ENCODE measurements at places on chromosomes 4 and X.

GRCh38 chr4:74059161-74059829 lies 20.8 kb upstream of the CXCL3 start:
- no peak for DNase-seq

- no peak for DNase-seq
Observed at GRCh38 chr4:110615353-110616237, 7.3 kb downstream of the PITX2 start.

DNA sequence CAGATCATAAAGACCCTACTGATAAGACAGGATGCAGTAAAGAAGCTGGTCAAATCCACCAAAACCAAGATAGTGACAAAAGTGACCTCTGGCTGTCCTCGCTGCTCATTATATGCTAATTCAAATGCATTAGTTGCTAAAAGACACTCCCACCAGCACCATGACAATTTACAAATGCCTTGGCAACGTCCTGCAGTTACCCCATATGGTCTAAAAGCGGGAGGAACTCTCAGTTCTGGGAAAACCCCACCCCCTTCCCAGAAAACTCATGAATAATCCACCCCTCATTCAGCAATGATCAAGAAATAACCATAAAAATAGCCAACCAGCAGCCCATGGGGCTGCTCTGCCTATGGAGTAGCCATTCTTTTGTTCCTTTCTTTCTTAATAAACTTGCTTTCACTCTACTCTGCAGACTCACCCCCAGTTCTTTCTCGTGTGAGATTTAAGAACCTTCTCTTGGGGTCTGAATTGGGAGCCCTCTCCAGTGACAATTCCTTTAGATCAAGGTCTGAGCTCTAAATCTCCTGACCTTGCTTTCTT lies 217.1 kb upstream of the STS start:
- DNase-seq: no peak

DNA sequence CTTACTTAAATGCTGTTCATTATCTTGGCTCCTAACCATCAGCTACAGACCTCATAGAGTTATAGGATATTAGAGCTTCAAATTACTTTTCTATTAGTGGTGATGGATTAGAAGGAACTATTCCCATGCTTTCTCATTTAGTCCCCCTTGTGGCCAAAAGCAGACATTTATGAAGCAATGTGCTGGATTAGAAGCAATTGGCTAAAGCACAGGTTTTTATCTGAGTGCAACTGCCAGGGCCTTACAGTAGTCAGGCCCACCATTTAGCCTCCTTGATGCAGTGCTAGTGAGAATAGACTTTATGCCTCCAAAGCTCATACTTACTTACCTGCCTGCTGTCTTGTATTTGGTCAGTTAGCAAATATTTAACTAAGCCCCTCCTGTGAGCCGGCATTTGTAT lies 93.0 kb downstream of the TSPAN7 start:
- no peak for DNase-seq

DNA sequence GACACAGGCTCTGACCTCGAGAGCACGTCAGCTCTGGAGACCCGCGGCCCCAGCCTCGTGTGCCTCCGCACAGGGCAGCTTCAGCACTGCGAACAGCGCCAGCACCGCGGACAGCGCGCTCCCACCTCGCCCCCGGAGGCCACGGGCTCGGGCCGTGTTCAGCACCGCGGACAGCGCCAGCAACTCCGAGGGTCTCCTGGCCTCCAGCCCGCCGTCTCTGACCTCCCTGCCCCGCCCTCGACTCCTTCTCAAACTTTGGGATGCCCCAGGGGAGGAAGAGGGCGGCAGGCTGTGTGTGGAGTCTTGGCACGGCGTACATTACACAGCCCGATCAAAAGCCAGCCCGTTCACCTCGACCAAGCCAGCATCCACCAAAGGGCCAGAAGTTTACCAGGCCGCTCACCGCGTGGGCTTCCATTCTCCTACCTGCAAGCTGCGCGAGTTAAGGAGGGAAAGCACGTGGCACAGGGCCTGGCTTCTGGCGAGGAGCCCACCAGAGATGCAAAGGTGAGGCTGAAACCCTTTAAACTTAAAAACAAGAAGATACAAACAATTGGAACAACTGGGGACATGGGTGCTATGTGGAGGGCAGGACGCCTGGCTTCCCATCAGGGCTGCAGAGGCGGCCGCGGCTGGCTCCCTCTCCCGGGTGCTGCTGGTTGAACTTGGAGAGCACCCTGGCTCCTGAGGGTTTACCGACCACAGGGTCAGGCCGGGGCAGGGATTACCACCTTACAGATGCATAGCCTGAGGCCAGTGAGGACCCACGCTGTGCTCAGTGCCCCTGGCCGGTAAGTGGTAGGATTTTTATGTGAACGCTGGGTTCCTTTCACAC lies 4.5 kb upstream of the NKX1-1 start:
- peak; percentile 82 for DNase-seq

DNA sequence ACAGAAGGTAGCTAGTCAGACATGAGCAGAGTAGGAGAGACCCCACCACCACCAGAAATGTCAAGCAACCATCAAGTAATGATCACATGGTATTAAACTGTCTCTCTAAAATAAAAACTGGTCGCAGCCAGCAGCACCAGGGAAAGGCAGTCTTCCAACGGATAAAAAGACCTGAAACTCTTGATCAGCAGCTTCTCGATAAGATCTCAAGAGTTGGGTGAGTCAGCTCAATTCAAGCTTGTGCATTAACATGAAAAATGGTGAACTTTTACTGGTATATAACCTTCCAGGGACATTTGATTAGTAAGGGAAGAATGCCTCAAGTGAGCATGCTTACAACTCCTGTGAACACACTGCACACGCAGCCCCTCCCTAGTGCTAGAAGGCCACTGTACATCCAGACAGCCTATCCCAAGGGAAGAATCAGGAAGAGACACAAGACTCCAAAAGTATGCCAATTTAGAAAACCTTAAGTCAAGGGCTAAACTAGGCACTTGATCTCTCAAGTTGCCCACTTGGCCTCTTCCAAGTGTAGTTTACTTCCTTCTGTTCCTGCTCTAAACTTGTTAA lies 270.0 kb upstream of the GNPDA2 start:
- DNase-seq: no peak

GRCh38 chr4:172648471-172648870 lies 520.1 kb upstream of the GALNT7 start:
- no peak for DNase-seq

GRCh38 chr4:109648266-109648996 lies 54.8 kb downstream of the CASP6 start:
- DNase-seq: no peak

- DNase-seq: no peak
Observed at GRCh38 chrX:10533696-10534365, 86.6 kb downstream of the MID1 start.

- DNase-seq: no peak
Observed at GRCh38 chr4:74772106-74772505, 22.2 kb downstream of the BTC start.

GRCh38 chrX:110087485-110088356 lies 84.8 kb downstream of the TMEM164 start:
- no peak for DNase-seq

DNA sequence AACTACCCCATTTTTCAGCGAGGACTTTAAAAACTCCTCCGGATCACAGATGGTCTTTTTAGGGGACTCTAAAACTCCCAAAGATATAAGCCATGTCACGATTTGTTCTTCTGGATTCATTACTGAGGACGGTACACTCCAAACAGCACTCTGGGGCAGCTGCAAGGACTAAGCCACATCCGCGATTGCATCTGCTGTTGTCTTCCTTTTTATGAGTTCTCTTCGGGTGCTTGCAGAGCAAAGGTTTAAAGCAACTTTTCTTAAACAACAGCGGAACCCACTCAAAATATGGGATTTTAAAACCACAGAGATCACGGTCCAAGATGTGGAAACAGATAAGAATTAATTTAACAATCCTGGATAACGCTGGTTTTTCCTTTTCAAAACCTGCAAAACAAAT lies at the start of gene ARHGEF6:
TSS of gene ARHGEF6 (minus strand) at position 170 of the 400 bp plus-strand sequence. CDS start at position 120, 50 bp downstream.
- no peak for DNase-seq

GRCh38 chrX:46444011-46444410 lies 101.2 kb downstream of the ZNF674 start:
- DNase-seq: no peak

DNA sequence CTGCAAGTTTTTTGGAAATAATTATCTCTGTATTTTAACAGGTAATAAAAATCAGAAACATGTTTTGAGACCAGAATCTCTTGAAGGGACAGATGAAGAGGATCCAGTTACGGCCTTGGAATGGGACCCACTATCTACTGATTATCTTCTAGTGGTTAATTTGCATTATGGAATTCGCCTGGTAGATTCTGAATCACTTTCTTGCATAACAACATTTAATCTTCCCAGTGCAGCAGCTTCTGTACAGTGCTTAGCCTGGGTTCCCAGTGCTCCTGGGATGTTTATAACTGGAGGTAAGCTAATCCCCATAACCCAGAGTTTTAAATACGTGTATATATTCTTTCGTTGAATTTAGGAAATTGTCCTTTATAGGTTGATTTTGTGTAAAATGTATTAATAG lies 59.4 kb downstream of the WDR17 start:
- DNase-seq: no peak

- DNase-seq: no peak
Observed at GRCh38 chr4:84750260-84750959, 167.5 kb downstream of the CDS1 start.

- no peak for DNase-seq
Observed at GRCh38 chr4:173498771-173499170, 31.3 kb downstream of the HAND2 start.

DNA sequence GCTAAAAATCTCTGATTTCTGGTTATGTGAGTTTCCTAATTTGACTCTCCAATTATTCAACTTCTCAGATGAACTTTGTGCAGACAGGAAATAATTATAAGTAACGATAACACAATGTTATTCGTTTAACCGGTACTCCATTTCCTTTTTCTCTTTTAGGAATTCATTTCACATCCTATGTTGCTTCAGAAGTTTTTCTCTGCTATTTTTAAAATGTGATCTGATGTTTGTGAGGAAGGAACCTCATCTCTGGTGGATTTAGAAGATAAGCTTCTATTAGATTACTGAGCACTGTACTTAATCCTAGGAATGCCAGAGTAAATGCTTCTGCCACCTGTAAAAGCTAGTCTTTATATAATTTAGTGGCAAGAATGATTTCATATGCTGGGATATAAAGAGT lies 116.0 kb upstream of the ETNPPL start:
- no peak for DNase-seq

GRCh38 chr4:173488656-173489055 lies 41.4 kb downstream of the HAND2 start:
- no peak for DNase-seq

DNA sequence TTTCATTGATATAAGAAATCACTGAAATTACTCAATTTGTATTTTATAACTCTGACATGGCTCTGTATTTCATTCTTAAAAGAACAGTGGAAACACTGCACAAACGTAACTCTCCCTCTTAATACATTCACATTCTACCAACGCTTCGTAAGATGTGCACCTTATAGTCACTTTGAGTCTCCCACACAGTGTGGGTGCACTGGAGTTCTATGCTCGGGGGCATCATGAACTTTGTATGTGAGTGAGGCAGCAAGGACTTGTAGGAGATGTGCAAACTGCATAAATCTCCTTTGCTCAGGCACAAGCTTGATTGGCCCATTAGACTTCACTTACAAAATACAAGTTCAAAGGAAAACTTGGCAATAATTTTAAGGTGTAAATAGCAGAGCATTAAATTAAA lies 2385.0 kb upstream of the TENM3 start:
- DNase-seq: no peak

- no peak for DNase-seq
Observed at GRCh38 chr4:23891064-23891421, 1.2 kb upstream of the PPARGC1A start.

- DNase-seq: no peak
Observed at GRCh38 chrX:132401935-132402334, 86.9 kb downstream of the MBNL3 start.

DNA sequence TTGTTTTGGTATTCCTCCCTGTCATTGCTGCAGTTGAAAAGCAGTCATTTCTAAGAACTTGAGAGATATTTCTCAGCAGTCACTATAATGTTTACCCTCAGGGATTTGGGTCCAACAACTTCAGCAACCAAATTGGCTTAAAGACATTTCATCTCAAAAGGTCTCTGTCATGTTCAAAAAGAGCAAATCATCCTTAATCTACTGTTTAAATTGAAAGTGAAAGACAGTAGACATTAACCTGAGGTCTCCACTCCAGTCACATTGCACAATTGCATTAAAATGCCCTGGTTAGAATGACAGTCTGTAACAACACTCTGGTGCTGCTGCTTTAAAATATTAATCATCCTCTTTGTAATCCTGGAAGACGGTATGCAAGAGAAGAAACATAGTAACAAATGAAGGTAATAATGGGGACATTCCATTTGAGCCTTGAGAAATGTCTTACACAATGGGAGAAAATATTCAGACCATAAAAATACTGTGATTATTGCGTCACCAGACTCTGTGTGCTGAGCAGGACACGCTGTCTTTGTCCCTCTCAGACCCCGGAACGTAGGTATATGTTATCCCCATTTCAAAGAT lies 90.2 kb upstream of the UNC5C start:
- no peak for DNase-seq

GRCh38 chr4:139718833-139719232 lies 53.2 kb downstream of the MGST2 start:
- DNase-seq: no peak

DNA sequence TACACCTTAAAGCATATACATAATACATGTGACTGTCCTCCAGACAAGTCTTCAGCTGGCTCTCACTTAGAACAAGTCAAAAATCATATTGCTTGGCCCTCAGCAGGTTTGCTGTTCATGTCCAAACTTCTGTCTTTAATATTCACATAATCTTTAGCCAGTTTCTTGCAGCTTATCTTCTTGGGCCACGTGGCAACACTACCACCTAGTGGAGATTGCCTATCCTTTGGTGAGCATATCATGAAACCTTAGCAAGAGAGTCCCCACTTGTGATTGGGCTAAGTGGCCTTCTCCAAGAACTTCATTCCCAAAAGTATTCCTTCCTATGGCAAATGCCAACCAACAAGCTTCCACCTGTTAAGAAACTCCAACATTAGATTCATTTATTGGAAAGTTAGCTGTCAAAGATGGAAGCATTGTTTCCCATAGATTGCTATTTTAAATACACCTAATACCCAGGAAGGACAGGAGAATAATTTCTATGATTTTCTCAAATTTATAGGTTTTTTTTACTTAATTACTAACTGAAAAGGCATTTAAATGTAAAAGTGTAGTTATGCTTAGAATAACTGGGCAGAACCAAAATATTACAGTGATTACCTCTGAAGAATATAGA lies 231.9 kb upstream of the INTU start:
- DNase-seq: peak; percentile 57
